Mesothelial cell of epicardium (in vitro differentiated cells): ENCODE measurements at places on chromosomes 4 and X. TPM values are rescaled to one million over a fixed set of nuclear protein-coding genes. Genes with fewer than 3 reads are reported as not detected.
A peak's percentile ranks its signal among the peaks of the same experiment; 100 is the strongest.

DNA sequence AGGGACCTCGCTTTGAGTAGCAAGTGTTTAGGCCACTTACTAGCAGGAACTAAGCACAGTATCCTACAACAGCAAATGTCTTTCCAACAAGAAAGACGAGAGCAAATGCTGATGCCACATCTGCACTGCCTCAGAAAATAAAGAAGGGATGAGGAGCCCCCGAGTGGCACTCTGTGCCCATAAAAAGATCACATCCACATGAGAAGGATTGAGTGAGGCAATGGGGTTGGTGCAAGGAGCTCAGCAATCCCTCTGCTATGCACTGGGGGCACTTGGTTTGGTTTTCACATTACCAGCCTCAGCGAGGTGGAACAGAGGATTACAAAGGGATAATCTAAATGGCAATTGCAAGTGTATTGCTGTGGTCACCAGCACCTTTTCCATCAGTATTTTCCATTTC, 252.8 kb upstream of the SLC7A11 start:
- no peak overlapping the region for H3K27ac ChIP-seq
- peaks cover 10% of the 10 kb centered on the region for H3K36me3 ChIP-seq
- no peaks in the 10 kb centered on the region for H3K4me1 ChIP-seq
- H3K4me3 ChIP-seq, result no peak overlapping the region
- no peaks in the 10 kb centered on the region for H3K27me3 ChIP-seq
- DNase-seq, result no peak

DNA sequence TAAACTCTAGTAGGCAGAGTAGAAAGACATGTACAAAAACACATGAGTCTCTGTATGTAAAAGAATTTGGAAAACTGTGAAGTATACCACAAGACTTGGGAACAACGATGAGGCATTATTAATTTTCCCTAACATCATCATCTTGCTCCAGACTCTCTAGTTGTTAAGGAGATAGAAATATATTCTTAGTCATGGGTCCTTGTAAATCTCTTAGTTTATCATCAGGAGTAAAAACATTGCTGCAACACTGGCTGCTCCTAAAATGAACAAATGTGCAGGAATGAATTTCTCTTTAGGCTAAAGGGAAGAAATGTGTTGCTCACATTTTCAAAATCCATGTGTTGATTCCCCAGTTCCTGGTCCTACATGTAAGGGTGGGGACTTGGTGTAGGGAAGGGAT, 384.6 kb downstream of the STIM2 start:
- H3K4me3 ChIP-seq, result no peak overlapping the region
- no peaks in the 10 kb centered on the region for H3K36me3 ChIP-seq
- H3K27ac ChIP-seq, result no peak overlapping the region
- H3K27me3 ChIP-seq, result no peaks in the 10 kb centered on the region
- no peaks in the 10 kb centered on the region for H3K4me1 ChIP-seq

DNA sequence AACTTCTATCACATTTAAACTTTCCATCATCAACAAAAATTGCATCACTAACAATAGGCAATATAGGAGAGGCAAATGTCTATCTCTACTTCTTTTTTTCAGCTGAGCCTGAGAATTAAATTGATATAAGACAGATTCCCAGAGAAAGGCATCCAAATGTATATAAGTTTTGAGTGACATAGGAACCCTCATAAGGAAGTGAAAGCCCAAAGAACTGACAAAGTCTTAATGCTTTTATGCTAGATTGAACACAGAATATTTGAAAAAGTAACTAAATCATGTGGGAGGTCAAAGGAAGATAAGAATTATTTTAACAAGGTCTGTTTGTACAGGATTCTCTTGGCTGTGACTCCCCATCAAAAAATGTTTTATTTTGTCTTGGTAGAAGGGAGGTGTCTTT, 714.9 kb downstream of the GRXCR1 start:
- H3K27me3 ChIP-seq, result no peaks in the 10 kb centered on the region
- H3K4me1 ChIP-seq, result no peaks in the 10 kb centered on the region
- no peak overlapping the region for H3K4me3 ChIP-seq
- H3K36me3 ChIP-seq, result no peaks in the 10 kb centered on the region
- no peak overlapping the region for H3K27ac ChIP-seq

- no peaks in the 10 kb centered on the region for H3K27me3 ChIP-seq
- no peaks in the 10 kb centered on the region for H3K36me3 ChIP-seq
Measured at GRCh38 chrX:47093248-47093647, 15.0 kb downstream of the RGN start.

DNA sequence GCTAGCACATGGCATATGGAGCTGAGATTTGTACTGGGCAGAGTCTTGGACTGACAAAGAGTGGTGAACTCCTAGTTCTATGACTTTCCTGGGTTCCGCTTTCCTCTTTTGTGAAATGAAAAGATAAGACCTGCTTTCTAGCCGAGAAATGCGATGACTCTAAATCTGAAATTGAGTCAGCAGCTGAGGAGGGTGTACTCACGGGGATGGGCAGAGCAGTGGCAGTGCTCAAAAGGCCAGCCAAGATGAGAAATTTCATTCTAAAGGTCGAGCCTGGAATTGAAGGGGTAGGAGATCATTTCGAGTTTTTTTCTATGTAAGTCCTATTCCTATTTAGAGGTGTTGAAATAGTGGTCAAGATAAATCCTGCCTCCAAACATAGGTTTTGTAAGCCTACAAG, 47.0 kb downstream of the NUDT9 start:
- H3K4me1 ChIP-seq, result no peaks in the 10 kb centered on the region
- H3K36me3 ChIP-seq, result no peaks in the 10 kb centered on the region
- H3K27ac ChIP-seq, result no peak overlapping the region
- no peak overlapping the region for H3K4me3 ChIP-seq
- DNase-seq, result no peak

DNA sequence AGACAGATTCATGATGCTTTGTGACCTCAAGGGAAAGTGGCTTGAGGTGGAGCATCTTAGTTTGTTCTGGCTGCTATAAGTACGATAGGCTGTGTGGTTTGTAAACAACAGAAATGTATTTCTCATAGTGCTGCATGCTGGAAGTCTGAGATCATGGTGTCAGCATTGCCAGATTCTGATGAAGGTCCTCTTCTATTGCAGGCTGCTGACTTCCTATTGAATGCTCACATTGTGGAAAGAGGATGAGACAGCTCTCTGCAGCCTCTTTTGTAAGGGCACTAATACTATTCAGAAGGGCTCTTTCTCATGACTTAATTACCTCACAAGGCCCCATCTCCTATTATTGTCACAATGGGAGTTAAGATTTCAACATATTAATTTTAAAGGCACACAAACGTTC, 1674.0 kb upstream of the PCDH7 start:
- no peak overlapping the region for H3K27ac ChIP-seq
- H3K36me3 ChIP-seq, result no peaks in the 10 kb centered on the region
- H3K27me3 ChIP-seq, result no peaks in the 10 kb centered on the region
- peaks cover 2% of the 10 kb centered on the region for H3K4me1 ChIP-seq

DNA sequence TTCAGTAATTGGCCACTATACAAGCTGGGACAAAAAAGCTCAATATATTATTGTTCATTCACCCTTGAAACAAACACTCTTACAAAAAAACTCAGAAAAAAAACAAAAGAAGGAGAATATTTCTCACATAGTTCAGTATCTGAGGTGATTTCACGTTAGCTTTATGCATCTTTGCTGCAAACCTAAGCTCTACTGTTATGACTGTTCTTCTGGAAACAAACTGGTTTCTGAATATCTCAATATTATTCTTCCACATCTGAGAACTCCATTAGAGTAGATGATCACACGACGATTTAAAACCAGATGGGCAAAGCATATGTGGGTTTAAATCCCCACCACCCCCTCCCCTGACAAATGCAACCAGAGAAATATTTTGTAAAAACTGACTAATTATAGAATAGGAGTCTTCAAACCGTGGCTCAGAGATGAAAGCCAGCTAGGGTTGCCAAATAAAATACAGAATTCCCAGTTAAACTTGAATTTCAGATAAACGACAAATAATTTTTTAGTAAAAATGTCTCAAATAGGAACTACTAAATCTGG, 182.0 kb upstream of the FAM241A start:
- H3K4me3 ChIP-seq, result no peak overlapping the region
- H3K27ac ChIP-seq, result no peak overlapping the region
- H3K4me1 ChIP-seq, result peaks cover 2% of the 10 kb centered on the region
- DNase-seq, result no peak
- no peaks in the 10 kb centered on the region for H3K27me3 ChIP-seq

DNA sequence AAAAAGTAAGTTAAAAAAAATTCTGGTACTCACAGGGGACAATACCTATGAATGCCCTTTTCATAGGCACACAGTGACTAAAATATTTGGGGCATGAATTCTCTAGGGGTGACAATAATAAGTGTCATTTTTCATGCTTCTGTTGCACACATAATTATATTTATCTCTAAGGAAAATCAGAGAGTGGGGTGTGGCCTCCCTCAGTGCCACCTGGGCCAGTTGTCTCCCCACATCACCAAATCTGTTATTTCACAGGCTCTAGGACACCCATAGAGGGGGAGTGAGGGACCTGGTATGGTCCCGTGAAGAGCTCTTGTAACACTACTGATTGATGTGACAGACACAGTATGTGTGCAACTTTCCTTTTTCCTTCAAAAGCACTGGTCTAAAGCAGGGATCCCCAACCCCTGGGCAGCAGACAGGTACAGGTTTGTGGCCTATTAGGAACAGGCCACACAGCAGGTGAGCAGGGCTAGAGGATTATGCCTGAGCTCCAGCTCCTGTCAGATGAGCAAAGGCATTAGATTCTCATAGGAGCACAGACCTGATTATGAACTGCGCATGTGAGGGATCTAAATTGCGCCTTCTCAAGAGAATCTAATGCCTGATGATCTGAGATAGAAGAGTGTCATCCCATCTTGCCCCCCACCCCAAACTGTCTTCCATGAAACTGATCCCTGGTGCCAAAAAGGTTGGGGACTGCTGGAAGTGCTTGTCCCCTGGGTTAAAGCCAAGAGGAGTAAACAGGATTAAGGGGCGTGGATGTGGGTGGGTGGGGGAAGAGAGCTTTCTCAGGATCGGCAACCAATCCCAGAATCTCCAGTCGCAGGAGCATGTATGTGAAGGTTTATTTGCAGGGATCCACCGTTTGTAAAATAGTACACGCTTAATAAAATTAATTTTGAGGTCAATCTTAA, 856 bp downstream of the SLC9B1 start:
- H3K4me1 ChIP-seq, result peaks cover 11% of the 10 kb centered on the region
- no peaks in the 10 kb centered on the region for H3K27me3 ChIP-seq
- H3K27ac ChIP-seq, result peak overlapping the region; percentile 97
- no peaks in the 10 kb centered on the region for H3K36me3 ChIP-seq
- H3K4me3 ChIP-seq, result peak overlapping the region; percentile 78
- no peak for DNase-seq

DNA sequence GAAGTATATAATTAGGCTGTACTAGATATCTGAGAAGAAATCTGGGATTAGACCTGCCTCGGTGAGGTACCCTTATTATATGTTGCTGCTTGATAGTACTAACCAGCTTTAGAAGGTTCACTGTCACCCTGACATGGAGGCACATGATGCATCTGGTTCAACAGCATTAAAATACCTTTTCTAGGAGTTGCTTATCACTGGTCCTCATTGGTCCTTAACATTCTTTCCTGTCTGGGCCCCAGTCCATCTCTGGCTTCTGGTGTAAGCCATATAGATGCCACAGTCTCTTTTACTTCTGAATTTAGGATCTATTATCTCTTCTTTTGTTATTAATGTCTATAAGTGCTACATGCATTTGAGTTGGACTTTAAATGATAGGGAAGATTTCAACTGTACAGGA, 40.2 kb downstream of the GPRIN3 start:
- H3K27me3 ChIP-seq, result no peaks in the 10 kb centered on the region
- no peak for DNase-seq
- H3K4me1 ChIP-seq, result no peaks in the 10 kb centered on the region
- H3K27ac ChIP-seq, result no peak overlapping the region
- H3K4me3 ChIP-seq, result no peak overlapping the region

GRCh38 chr4:111849746-111850284, 295.4 kb upstream of the FAM241A start:
- no peak overlapping the region for H3K27ac ChIP-seq
- H3K4me1 ChIP-seq, result peaks cover 9% of the 10 kb centered on the region
- no peak overlapping the region for H3K4me3 ChIP-seq
- H3K36me3 ChIP-seq, result no peaks in the 10 kb centered on the region
- no peak for DNase-seq
- H3K27me3 ChIP-seq, result no peaks in the 10 kb centered on the region

GRCh38 chr4:30972542-30972941, 252.4 kb downstream of the PCDH7 start:
- no peak for DNase-seq
- H3K36me3 ChIP-seq, result peaks cover 4% of the 10 kb centered on the region
- H3K27me3 ChIP-seq, result no peaks in the 10 kb centered on the region
- H3K4me3 ChIP-seq, result no peak overlapping the region
- peaks cover 31% of the 10 kb centered on the region for H3K4me1 ChIP-seq

GRCh38 chr4:59904331-59904730, 1295.8 kb upstream of the ADGRL3 start:
- no peaks in the 10 kb centered on the region for H3K27me3 ChIP-seq
- peak overlapping the region; percentile 80 for H3K27ac ChIP-seq
- H3K36me3 ChIP-seq, result no peaks in the 10 kb centered on the region
- DNase-seq, result no peak
- peaks cover 10% of the 10 kb centered on the region for H3K4me1 ChIP-seq
- no peak overlapping the region for H3K4me3 ChIP-seq

DNA sequence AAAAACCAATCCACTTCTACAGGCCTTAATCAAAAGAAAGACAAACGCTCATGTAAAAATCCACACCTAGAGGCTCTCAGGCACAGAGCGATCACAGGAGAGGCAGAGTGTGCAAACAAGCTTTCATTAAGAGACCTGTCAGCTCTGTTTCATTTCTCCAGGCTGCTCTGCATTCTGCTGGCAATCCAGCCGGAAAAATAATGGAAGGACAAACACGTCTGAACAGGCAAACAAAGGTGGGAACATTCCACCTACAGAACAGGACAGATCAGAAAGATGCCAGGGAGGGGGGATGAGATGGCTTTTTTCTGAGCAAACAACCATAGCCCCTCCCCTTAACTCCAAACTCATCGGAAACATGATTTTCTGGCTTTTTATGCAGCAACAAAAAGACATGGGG, 9.7 kb downstream of the SOD3 start:
- H3K27me3 ChIP-seq, result peaks cover 30% of the 10 kb centered on the region
- H3K4me3 ChIP-seq, result no peak overlapping the region
- H3K27ac ChIP-seq, result no peak overlapping the region

- no peak overlapping the region for H3K4me3 ChIP-seq
- H3K36me3 ChIP-seq, result no peaks in the 10 kb centered on the region
- no peaks in the 10 kb centered on the region for H3K27me3 ChIP-seq
Measured at GRCh38 chrX:46072372-46072771, 472.8 kb downstream of the ZNF674 start.

Gene ZNF157
- total RNA-seq, result 0.68 to 1.1 TPM (median 0.69 TPM) in 3 replicates

Gene IL13RA1
- 24.3 to 24.7 TPM (median 24.5 TPM) in 3 replicates for total RNA-seq

Gene LAS1L
- 42.5 to 46.8 TPM (median 46.1 TPM) in 3 replicates for total RNA-seq

Gene COX7B2
- not detected in 3 replicates for total RNA-seq

Gene HELQ
- total RNA-seq, result 13.7 to 14.8 TPM (median 14.6 TPM) in 3 replicates

Gene GABRA4
- not detected in 3 replicates for total RNA-seq

Gene PCDH18
- total RNA-seq, result 112 to 127 TPM (median 121 TPM) in 3 replicates

Gene XG
- 0.60 to 1.3 TPM (median 1.2 TPM) in 3 replicates for total RNA-seq

Gene PPP1R2C
- not detected in 3 replicates for total RNA-seq

Gene NPNT
- total RNA-seq, result 53.8 to 68.6 TPM (median 53.9 TPM) in 3 replicates

Gene IQSEC2
- total RNA-seq, result 19.8 to 23.0 TPM (median 22.2 TPM) in 3 replicates
